NCI-H226 (cell line): ENCODE measurements at places on chromosomes 16 and 17.

GRCh38 chr17:81349397-81350319 is 45.6 kb upstream of the BAHCC1 start:
- no peak for DNase-seq

DNA sequence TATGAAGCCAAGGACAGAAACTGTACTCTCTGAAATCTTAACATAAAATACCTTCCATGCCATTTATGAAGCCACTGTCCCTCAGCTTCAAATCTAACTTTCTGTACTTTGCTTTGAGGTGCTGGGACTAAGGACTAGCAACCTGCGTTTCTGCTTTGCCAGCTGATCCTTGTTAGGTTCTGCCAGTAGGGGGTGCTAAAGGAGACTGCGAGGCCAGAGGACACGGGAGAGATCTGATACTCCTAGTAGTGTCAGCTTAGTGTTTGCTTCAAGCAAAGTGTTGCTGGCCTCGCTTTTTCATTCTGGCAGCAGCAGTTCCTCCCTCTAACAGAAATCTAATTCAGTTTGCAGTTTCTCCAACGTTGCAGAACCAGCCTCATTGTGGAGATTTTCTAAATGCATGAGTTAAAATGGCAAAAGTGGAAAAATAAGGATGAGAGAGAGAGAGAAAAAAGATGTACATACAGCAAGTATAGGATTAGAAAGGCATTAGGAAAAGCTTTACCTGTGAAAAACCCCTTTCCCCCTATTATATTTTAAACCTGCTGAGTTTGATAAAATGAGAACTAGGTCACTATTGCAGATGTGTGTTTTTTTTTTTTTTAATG is 297.5 kb downstream of the CA10 start:
- DNase-seq = no peak

DNA sequence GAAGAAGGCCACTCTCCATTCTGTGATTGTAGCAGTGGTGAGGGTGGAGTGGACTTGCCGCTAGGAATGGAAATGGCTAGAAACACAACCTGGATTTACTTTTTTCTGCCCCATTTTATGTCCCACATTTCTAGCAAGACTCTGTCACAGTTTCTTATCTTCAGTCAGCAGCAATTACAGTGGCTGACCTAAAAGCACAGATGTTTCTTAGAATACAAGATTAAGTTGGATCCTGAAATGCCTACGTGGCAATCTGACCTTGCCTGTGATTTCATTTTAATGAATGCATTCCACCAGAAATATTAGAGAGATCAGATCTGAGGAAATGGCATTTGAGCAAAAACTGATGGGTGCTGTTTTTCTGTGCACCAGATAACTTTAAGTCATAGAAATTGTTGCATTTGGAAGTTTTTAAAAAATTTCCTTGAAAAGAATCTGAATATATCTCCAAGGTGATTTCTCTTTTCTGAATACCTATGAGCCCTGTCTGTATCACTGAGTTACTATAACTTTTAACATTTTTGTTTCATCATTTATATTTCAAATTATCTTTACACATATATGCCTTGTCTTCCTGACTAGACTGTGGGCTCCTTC is 5.4 kb downstream of the HEATR3 start:
- DNase-seq = no peak

DNA sequence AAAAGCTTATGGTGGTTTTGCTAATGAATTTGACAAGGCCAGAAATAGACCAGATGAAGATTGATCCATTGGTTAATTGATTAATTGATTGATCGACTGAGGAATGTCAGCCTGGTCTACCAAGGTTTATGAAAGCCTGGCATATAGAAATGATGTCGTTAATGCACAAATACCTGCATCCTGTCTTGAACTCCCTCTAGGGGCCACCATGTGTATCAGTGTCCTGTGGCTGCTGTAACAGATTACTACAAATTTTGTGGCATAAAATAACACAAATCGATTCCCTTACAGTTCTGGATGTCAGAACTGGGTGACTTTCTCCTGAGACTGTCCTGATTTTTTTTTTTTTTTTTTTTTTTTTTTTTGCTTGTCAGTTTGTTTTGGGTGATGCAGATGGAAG is 553.2 kb downstream of the MAF start:
- DNase-seq = no peak

- no peak for DNase-seq
Observed at GRCh38 chr17:55642741-55643140, 79.9 kb downstream of the TMEM100 start.

DNA sequence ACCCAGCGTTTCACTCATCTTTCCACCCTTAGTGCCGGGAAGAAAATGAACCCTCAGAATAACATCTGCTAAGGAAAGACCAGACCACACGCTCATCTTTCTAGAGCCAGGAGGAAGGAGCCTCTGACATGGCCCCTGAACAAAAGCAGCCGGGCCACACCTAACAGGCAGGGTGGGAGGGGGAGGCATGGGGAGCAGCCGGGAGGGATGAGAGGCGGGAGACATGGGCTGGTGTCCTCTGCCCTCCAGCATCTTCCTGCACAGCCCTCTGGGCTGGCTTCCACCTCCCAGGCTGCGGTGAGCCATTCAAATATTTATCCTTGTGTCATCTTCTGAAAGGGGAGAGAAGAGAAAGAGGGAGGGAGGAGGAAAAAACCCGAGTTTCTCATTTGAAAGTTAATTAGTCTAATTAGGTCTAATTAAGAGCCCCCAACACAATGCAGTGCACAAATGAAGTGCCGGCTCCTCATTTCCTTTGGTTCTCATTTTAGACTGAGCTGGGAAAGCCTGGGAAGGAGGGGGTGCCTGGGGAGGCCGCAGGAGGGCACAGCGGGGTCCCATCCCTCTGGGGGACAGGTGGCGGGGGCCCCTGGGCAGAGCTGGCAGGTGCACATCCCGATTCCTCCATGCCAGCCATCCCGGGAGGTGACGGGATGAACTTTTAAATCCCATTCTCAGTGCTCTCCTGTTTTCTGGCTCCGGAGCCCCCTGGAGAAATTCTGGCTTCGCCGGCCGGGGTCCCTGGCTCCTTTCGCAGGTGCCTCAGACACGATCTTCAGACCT is 90.5 kb downstream of the ENGASE start:
- DNase-seq = no peak

- DNase-seq = no peak
Observed at GRCh38 chr17:71628306-71628705, 492.5 kb upstream of the SOX9 start.

- no peak for DNase-seq
Observed at GRCh38 chr17:66304304-66305174, 2.1 kb downstream of the PRKCA start.

DNA sequence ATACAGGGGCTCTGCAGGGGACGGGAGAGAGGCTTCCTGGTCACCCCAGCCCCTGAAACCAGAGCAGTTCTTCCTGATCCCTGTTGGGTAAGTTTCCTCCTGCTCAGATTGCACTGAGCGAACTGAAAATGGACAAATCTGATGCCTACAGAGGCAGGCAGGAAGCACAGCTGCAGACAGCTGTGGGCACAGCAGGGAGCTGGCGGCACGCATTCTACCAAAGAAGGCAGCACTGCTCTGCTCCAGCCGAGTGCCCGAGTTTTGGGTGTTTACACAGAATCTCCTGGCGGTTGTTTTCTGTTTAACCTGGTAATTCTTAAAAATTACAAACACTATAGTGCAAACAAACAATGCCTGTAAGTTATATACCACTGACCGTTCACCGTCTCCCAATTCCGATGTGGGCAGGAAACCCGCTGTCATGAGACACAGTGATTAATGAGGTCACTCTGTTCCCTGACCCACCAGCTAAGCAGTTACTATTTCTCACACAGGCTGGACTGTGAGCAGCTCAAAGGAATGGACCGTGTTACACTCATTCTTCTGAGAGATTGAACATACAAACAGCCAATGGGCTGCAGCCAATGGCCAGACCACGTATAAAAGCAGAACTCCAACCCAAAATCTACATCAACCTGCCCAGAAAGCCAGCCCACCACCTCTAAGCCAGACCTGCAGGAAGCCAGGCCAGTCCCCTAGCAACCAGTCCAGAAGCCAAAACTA is 25.5 kb downstream of the NSMCE1 start:
- no peak for DNase-seq

- no peak for DNase-seq
Observed at GRCh38 chr16:19771796-19772195, 53.7 kb downstream of the IQCK start.

DNA sequence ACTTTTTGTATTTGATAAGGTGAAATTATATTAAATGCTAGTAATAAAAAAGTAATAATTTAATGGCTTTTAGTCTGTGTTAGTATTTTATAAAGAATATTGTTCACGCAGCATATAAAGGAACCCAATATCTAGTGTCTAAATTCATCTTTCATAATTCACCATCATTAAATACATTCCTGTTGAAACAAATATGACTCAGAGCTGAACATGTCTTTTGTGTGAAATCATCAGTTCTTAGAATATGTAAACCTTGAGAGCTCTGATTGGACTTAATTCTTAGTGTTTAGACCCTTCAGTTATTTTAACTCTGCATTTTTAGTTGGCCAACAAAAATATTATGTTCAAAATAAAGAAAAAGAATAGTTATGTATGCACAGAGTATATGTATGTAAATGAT is 71.8 kb downstream of the ABHD15 start:
- peak; percentile 45 for DNase-seq

DNA sequence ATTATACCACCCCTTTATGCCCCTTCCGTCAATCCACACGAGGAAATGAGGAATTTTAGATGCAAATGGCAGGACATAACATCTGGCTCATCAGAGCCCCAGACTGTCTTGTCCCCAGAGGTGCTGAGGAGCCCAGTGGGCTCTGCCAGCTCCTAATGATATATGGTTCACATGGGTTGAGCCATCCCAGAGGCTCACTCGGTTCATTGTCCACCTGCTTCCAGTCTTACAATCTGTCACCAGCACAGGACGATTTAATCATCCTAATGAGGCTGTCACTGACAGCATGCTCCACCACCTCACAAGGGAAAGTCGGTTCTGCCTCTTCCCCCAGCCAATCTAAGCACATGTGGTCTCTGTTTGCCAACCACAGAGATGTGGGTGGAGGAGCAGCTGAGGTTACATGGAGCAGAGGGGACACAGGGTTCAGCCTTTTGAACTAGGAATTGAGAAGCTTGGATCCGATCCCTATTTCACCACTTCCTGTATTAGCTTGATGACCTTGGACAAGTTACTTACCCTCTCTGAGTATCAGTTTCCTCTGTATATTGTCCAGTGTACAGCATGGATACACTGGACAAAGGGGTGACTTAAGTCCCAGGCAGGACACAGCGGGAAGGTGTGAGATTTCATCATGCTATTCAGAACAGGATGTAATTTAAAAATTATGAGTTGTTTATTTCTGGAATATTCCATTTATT is 27.0 kb upstream of the DHX8 start:
- no peak for DNase-seq

- DNase-seq = no peak
Observed at GRCh38 chr16:28324235-28324886, 32.0 kb downstream of the SBK1 start.

- DNase-seq = no peak
Observed at GRCh38 chr17:40533896-40534295, 31.4 kb downstream of the CCR7 start.

DNA sequence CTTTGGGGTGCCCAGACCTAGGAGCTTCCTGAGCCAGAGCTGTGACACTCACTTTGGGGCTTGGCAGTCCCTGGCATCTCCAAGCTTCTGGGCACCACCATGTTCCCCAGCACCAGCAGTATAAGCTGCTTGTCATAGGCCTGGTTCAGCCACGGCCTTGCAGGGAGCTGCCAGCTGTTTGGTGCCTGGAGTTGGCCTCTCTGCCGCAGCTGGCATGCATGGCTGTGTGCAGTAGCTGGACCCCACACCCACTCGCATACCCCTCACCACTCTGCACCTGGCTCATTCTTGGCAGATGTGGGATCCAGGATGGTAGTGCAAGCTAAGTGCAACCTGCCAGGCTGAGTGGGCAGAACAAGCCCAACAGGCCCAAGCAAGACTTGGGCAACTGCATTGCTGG is 73.4 kb upstream of the BRD7 start:
- DNase-seq = no peak

DNA sequence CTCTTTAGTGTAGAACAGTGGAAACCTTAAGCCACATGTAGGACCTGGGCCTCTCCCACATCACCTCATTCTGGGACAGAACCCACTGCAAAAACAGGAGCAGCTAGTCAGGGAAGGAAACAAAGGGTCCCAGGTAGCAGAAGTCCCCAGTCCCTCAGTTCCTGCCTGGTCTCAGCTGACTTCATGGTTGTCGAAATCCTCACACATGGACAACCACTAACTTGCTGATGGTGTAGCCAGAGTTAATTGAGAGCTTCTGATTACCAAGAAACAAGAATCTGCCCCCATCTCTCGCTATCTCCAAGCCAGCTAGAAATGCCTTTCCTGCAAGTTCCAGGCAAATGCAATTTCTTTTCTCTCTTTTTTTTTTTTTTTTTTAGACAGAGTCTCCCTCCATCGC is 3.6 kb upstream of the ARL5C start:
- DNase-seq = no peak
